ENCODE measurements at places on chromosomes 2 and 18.

DNA sequence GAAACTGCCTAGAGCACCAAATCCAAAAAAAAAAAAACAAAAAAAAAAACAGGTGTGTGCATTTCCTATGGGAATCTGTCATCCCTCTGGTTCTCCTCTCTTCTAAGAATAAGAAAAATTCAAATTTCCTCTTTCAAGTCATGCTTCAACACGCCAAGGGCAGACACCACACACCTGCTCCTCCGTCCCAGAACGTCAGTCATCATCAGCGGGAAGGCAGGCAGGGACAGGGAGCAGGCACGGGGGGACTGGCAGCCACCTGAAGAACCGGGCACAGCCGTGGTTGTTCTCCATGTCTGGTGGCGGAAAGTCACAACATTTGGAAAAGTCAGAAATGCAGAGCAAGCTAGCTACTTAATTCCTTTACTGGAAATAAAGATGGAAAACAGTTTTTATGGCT, 214.8 kb downstream of the IKZF2 start:
- no peak for DNase-seq

DNA sequence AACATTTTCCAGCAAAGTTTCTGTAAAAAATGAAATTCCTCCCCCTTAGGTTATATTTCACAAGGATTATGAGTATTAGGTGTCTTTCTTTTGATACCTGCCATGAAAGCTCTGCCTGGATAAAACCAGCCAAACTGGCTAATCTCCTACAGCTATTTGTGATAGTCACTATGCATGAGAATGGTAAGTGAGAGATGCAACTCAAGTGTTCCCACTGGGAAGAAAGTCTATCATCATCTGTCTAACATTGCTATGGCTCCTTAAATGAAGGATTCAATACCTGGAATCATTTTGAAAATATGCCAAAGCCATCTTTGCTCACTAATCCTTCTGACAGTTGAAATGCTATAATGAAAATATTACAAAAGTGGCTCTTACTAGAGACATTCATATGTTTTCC, 339.9 kb upstream of the LRRTM4 start:
- no peak for DNase-seq

DNA sequence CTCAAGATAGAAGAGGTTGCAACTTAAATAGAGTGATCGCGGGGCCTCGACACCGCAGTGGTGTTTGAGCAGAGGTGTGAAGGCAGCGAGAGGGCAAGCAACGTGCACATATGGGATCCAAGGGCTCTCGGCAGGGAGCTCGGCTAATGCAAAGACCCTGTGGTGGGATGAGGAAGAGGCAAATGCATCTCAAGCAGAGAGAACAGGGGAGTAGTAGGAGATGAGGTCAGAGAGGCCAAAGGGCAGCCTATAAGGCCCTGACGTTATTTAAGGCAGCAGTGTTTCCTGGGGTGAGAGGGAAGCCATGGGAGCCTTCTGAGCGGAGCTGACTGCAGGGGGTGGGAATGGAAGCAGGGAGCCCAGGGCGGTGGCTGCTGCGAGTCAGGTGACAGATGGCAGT, 74.5 kb downstream of the MRPS9 start:
- DNase-seq = no peak

- DNase-seq = no peak
Measured at GRCh38 chr2:12543978-12544558, 172.7 kb upstream of the TRIB2 start.

- no peak for DNase-seq
Measured at GRCh38 chr18:53790786-53791185, 433.7 kb downstream of the MBD2 start.

DNA sequence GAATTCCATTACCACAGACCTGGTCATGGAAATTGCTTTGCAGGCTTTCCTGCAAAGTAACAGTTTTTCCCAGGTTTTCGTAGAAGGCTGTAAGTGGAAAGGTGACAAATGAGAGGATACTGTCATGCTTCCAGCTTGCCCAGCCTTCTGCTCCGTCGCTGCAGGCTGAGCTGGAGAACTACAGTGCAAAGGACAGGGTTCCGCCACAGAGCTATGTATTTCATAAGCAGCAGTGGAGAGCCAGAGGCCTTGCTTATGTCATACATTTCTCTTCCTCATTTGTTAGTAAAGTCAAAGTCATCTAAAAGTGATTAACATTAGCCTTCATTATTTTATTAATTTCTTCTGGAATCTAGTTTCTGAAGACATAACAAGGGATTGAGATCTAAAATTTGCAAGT, 72.9 kb upstream of the RBM44 start:
- no peak for DNase-seq

DNA sequence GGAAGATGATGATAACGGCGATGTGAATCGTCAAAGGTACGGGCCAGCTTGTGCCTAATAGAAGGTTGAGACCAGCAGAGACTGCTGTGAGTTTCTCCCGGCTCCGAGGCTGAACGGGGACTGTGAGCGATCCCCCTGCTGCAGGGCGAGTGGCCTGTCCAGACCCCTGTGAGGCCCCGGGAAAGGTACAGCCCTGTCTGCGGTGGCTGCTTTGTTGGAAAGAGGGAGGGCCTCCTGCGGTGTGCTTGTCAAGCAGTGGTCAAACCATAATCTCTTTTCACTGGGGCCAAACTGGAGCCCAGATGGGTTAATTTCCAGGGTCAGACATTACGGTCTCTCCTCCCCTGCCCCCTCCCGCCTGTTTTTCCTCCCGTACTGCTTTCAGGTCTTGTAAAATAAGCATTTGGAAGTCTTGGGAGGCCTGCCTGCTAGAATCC, 3.0 kb downstream of the FZD7 start:
- DNase-seq = no peak

DNA sequence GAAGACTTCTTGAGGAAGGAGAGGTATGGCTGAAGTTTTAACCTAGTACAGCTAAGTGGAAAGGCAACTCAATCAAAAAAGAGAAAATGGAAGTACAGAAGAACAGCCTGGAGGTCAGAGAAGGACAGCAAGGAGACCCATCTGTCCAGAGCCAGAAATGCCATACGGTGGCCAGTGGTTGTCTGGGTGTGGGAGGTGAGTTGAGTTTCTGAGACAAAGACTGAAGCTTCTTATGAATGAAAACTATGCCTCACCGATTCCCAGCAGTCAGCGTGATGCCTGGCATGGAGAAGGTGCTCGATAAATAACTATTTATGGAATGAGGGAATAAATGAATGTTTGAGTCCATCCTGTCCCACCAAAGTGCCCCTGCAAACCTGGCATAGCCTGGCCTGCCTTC, 98.8 kb downstream of the MRO start:
- no peak for DNase-seq

DNA sequence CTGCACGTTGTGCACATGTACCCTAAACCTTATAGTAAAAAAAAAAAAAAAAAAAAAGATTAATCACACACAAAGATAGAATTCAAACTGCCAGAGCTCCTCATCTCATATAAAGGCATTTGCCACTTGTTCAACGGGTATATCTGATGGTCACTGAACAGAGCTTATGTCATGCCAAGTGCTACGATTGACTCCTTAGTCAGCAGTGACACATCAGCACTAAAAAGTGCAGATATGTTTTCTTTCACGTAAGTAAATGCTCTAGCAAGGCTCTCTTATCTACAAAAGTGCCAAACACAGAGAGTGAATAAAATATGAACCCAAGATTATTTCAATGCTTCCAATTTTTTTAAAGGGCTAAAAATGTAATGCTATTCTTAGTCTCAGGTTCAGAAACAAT, 1.1 kb downstream of the LMAN1 start:
- no peak for DNase-seq

DNA sequence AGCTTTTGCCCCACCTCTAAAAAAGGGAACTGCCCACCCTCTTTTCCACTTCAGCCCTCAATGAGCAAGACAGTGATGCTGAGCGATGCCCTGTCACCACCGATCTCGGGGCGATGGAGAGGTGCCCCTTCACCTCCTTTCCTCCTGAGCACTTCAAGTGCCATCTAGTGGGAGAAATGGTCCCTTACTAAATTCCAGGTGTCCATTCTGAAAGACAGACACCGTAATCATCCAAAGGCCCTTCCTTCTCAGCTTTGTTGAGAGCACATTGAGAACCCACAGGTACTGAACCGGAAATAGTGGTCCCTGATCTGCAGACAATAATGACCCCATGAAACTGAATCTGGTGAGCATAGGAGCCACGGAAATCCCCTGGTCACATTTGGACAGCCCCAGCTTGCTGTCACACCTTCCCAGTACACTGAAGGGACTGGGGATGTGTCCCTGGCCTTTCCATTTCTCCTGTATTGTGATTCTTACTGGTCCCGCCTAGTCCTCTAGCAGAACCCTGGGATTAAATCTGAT, 38.5 kb downstream of the KCTD18 start:
- DNase-seq = no peak

DNA sequence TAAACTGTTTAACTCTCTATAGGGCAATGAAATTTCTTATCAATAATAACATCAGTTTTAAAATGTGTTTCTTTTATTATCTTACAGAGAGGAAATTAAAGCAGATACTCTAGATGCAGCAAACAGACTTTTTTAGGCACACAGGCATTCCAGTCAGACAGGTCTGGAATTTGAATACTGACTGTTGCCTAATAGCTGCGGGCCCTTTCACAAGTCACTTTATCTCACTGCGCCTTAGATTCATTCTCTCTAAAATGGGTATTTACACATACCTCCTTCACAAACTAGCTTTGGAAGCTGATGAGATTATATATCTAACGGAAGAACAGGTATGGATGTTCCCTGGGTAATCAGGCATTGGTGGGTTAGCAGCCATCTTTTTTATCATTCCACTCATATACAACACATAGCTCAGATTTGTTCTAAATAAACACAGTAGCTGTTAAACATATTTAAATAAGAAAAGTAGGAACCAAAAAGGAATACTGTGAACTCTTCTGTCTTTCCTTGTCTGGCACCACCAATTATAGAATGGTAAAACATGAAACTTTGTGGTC, 104.2 kb downstream of the LRP2 start:
- DNase-seq = no peak

DNA sequence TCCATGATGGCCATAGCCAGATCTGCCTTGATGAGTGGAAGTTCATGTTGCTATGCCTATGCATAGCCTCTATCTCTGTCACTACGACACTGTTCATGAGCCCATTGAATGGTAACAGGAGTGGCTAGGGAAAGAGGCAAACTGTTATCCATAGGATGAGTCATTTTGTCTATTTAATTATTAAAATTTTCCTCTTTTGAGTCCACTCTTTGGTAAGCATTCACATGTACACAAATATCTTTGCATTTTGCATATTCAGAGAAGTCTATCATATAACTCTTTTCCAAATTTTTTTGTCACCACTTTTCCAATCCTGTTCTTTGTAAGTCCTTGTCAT, 364.4 kb downstream of the KCNJ3 start:
- DNase-seq = no peak

- no peak for DNase-seq
Measured at GRCh38 chr2:157696036-157696435, 67.4 kb upstream of the ACVR1C start.

DNA sequence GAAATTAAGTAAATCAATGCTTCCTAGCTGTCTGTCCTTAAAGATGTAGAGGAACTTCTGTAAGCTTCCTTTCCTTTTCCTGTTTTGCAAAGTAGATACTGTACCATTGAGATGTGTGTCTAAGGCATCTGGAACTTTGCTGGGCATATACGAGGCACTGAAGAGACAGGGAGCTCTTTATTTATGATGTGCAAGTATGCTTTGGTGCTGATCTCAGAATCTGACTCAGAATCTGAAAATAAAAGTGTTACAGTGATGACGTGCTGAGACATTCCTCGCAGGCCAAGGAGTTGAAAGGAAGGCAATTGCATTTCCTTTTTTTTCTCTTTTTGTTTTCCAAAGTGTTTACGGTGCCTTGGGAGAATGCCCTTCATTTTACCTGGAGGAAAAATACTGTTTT, 230.9 kb upstream of the RGPD4 start:
- DNase-seq = no peak

- DNase-seq = no peak
Measured at GRCh38 chr18:79948719-79949411, 2.6 kb downstream of the SLC66A2 start.

DNA sequence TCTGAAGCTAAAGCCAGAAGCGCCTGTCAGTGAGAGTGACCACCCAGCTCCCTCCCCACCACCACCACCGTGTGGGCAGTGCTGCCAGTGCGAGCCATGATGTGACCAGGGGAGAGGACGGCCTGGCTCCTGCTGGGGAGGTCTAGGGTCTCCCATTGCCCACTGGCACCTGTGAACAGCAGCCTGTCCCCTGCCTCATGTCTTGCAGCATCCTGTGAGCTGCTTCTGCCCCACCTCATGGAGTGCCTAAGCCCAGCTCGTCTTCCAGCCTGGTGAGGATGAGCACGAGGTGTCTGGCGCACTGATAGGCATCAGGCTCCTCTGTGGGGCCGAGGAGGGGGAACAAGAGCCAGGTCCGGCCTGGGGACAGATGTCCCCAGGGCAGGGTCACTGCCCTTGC, 61.4 kb downstream of the FAM168B start:
- DNase-seq = no peak

DNA sequence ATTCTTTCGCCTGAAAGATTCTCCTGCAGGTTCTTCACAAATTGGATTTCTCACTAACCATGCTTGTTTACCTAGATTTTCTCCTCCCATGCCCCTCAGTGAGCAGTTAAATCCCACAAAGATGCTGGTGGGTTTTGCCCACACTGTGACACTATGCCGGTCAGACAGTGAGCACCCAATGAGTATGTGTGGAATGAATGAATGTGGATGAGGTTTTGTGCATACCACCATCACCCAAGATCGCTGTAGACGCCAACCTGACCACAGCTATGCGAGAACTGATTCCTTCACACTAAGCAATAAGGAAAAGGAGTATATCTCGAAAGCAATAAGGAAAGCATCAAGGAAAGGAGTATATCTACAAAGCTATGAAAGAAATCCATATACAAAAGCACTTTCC, 116.7 kb downstream of the PID1 start:
- no peak for DNase-seq

- no peak for DNase-seq
Measured at GRCh38 chr2:128630974-128631697, 312.5 kb upstream of the HS6ST1 start.

DNA sequence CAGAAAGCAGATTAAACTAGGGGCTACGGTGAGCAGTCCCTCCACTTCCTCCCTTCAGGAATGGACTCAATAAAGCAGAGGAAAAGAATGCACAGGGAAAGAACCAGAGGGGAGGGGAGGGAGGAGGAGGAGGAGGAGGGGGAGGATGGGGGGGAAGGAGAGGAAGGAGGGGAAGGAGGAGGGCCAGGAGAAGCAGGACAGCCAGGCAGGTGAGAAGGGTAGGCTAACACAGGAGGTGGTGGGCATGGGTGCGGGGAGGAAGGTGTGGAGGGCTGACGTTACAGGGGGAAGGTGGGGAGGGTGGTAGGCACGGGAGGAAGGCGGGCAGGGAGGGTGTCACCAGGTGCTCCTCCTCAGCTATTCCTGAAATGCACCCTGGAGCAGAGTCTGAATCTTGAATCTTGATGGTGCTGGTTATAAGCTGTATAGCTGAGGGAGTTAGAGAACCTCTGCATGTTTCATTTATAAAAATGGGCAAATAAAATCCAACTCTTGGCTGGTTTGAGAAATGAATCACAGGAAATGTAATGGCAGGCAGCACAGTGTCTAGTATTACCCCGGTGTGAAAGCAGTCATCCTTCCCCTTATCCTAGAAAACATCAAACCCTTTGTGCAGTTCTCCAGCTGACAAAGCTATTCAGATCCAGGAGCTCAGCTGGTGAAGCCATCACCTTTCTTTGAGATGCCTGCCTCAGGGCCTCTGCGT, 3.4 kb downstream of the TMEM18 start:
- no peak for DNase-seq
